ENCODE measurements at places on chromosomes 2 and 18. TPM values are rescaled to one million over a fixed set of nuclear protein-coding genes. Genes with fewer than 3 reads are reported as not detected.

DNA sequence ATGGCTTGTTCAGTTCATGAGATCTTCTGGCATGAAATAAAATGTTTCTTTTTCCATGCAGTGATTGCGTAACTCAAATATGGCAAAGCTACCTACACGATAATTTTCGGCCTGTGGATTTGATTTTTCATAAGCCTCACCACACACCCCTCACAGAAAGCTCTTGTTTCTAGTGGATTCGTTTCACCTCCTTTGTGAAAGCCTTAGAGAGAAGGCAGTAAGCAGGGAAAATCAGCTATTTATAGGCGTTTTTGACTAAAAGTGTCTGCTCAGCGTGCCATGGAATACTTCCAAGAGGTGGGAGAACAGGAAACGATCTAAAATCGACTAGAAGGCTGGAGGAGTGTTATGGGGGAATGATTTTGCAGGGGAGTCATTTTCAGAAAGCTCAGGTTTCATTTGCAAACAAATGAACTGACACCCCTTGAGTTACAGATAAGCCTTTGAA, 417.9 kb downstream of the TGIF1 start:
- DNase-seq, result no peak

- DNase-seq, result peak; percentile 15
Measured at GRCh38 chr2:30629866-30630265, 177.4 kb downstream of the CAPN13 start.

DNA sequence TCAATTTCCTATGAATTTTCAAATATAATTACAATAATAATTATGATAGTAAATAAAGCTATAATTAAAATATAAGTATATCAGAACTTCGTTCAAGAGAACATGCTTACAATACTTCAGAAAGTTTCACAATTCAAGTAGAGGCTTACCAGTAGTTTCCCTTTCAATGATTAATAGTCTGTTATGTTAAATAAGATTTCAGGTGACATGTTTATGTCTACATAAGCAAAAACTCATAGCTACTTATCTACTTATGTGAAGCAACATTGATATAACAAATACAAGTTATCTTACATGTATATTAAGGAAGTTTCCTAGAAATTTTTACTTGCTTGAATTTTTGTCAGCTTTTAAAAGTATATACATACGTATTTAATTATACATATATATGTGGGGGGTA, 4.5 kb upstream of the COL3A1 start:
- no peak for DNase-seq

DNA sequence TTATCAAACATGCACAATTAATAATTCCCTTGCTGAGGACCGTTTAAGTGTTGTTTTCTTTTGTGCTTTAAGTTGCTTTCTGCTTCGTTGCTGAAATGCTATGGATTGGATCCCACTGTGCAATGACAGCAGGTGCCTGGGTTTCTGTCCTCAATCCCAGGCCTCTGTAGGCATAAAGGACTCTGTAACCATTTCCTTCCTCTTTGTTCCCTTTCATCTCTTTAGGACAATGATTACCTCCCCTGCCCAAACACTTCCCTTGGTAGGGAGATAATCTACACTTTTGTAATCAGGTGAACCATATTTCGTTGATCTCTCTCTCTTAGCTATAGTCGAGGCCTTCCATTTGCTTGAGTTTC, 58.6 kb upstream of the LYPD6B start:
- no peak for DNase-seq

GRCh38 chr2:171141320-171141719, 19.4 kb downstream of the TLK1 start:
- DNase-seq, result no peak

DNA sequence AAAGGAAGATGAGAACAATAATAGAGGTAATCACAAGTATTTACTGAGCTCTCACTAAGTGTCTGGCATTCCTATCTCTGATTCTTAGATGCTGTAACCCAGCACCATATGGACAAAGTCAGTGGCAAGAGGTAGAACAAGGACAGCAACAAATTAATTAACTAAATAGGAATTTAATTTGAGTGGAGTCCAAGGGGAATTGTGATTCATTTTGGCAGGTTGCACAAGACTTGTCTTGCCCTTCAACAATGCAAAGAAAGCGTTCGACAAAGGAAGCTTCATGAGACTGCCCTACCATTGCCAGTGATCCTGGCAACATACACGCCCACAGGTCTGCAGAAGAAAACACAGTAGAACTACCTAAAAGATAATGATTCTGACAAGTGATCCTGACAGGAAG, 221.6 kb downstream of the RBM43 start:
- no peak for DNase-seq

DNA sequence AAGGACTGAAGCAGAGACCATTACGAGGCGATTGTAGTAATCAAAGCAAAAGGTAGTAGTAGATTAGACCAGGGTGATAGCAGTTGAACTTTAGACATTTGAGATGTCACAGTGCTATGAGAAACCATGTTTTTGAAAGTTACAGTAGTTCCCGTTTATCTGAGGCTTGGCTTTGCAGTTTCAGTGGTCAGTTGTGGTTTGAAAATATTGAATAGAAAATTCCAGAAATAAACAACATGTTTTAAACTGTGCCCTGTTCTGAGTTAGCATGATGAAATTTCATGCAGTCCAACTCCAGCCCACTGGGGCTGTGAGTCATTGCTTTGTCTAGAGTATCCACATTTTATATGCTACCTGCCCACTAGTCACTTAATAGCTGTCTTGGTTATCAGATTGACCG, 47.5 kb downstream of the ZNF638 start:
- peak; percentile 45 for DNase-seq

DNA sequence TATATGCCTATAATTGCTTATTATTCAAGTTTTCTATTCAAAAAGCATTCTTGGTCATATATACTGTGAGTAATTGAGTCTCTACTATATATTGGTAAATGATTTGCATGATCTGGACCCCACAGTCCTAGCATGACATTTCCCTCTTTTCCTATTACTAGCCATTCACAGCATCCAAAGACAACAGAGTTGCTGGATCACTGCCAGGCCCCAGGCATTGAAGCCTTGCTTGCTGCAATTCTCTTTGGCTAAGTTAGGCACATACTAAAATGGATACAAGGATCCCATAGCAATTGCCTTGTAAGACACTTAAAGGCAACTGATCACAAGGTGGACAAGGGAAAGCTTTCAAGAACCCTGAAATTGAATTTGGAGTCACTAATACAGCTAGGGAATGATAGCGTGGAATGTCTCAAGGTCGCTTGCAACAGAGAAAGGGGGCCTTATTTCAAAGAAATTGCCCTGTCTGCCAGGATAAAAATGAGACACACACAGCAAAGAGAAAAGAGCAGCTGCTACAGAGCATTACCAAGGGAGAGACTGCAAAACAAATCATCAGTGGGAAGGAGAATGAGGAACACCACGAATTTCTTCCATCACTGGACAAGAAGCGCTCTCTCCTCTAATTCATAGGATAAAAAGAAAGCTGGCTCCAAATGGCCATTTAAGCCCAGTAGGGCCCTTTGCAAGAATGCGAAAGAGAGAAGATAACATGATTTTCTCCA, 77.1 kb upstream of the EPHA4 start:
- peak; percentile 10 for DNase-seq

- DNase-seq, result no peak
Measured at GRCh38 chr2:190173392-190173791, 110.9 kb upstream of the MSTN start.

The SATB2 gene
- 8.2 TPM for total RNA-seq

GRCh38 chr18:12595571-12596255, 62.2 kb downstream of the SPIRE1 start:
- DNase-seq, result no peak

DNA sequence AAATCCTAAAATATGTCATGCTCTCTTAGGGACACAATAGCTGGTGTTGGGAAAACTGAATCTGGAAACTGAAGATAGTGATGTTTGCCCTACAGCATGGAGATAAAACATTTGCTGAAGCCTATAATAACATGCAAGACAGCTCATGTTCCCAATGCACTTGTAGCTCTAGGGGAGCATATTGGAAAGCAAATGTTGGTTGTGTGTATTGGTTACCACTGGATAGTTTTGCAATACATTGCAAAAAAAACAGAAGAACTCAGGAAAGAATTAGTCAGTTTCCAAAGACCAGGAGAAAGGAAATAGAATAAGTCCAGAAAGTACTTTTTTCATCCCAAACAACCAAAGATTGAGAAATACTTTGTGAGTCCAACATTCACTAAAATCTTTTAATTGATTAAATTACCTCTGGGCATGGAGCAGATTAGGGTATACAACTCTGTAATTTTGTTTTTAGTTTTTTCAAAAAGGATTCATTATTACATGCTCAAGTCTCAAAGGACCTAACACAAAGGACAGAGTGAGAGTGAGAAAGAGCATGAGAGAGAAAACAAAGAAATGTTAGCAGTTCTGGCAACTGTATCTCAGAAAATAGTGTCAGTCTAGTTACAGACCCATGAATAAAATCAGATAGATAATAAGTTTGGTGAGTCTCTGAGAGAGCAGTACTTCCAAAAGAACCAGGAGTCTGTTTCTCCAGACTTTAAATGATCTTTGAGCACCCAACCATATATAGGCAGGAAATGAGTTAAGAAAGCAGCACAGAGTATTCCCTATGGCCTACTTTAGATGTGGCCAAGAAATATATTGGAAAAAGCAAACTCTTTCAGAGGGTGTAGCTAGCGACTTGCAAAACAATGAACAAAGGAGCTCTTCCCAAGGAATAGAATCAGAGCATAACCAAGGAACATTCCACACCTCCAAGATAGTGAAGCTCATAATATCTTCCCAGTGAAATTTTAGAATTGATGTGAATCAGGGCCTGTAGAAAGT, 36.6 kb upstream of the COL3A1 start:
- DNase-seq, result no peak

DNA sequence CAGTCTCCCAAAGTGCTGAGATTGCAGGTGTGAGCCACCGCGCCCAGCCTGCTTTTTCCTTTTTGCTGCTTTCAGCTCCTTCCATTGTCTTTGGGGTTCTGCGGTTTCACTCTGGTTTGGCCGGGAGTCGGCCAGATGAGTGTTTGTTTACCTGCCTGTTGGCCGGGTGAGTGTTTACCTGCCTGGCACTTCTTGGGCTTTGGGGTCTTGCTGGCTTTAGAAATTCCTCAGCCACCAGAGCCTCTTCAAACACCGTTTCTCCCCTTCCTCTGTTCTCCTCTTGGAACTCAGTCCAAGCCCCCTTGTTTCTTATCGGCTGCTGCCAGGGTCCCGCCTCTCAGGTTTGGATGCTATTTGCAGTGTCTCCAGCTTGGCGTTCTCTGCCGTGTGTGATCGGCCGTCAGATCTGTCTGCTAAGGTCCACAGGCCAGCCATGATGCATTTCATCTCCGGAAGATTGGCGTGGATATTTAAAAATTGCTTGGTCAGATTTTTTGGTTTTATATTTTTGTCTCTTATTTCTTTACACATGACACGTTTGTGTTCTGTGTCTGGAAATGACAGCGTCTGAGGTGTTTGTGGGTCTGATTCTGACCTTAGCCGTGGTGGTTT, 14.2 kb upstream of the GAL3ST2 start:
- DNase-seq, result no peak

- DNase-seq, result no peak
Measured at GRCh38 chr2:162004031-162004430, 70.0 kb downstream of the DPP4 start.

The UPP2 gene
- total RNA-seq, result not detected

DNA sequence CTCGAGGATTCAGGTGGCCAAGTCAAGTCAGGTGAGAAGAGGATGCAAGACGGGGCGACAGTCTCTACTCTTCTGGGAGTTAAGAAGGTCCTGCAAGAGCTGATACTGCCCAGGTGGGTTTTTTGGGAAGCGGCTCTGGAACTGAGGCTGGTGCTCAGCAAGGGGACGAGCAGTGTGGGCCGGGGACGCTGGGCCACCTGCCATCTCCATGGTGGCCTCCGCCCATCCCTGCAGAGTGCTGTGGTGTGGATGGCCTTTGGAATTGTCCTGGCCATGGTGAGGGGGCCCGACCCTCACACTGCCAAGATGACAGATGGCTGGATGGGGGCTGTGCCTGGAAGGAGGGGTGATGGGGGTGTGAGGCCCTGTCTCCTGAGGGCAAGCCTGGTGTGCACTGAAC, 34.2 kb upstream of the LDLRAD4 start:
- DNase-seq, result no peak

The CPO gene
- not detected for total RNA-seq

DNA sequence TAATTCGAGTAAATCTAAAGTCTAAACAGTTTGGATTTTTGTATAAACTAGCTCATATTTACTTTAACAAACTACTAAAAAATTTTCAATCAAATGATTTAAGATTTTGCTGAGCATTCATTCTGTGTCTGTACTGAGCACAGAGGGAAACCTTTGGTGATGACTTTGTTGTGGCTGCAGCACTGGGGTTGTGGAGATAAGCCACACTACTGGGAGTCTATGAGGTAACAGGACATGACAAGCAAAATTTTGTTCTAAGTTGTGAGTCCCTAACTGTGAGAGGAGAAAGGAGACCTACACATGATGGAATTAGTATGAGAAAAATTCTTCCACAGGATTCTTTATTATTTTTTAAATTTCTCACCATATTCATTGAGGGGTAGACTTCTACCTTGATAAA, 933.7 kb upstream of the LRATD1 start:
- no peak for DNase-seq

GRCh38 chr2:119267604-119268003, 44.0 kb downstream of the STEAP3 start:
- DNase-seq, result no peak

GRCh38 chr2:239412905-239413603, 12.2 kb upstream of the HDAC4 start:
- no peak for DNase-seq

- DNase-seq, result no peak
Measured at GRCh38 chr2:85265304-85265703, 62.5 kb downstream of the TGOLN2 start.

- DNase-seq, result peak; percentile 37
Measured at GRCh38 chr2:138649571-138649970, 130.6 kb downstream of the NXPH2 start.

Data from Daoy (cell line).